Mesothelial cell of epicardium (in vitro differentiated cells): ENCODE measurements at places on chromosomes 7 and 10. TPM values are rescaled to one million over a fixed set of nuclear protein-coding genes. Genes with fewer than 3 reads are reported as not detected.
A peak's percentile ranks its signal among the peaks of the same experiment; 100 is the strongest.

DNA sequence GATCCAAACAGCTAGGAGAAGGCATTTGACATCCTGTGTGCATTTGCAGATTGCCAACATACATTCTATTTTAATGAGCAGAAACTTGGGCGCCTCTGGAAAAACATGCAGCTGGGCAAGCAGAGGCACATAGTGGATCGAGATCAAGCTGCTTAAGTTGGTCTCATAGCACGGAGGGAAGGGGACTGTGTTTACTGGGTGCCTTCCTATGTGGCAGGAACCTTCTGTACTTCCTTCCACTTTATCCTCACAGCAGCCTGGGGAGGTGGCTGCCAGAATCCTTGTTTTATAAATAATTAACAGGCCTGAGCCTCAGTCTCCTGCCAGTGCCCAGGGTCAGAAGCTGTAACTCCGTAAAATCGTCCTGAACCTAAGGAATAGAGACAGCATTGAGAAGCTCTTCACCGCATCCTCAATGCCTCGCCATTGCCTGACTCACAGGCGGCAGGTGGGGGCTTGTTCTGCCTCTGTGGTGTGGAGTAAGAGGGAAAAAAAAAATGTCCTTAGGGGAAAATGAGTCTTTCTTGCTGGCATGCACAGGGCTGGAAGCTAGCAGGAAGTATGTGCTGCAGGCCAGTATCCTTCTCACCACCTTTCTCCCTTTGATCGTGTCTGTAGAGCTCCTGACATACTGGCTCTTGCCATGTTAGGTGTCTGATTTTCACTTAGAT, 6.2 kb downstream of the VWA2 start:
- peaks cover 5% of the 10 kb centered on the region for H3K36me3 ChIP-seq
- no peak for DNase-seq
- H3K27me3 ChIP-seq: peaks cover 40% of the 10 kb centered on the region
- H3K4me3 ChIP-seq: no peak overlapping the region
- peak overlapping the region; percentile 2 for H3K27ac ChIP-seq

Gene LIPN
- total RNA-seq: not detected in 3 replicates

GRCh38 chr7:1092161-1092632, 4.3 kb downstream of the GPER1 start:
- H3K27me3 ChIP-seq: no peaks in the 10 kb centered on the region
- DNase-seq: no peak
- peaks cover 16% of the 10 kb centered on the region for H3K36me3 ChIP-seq
- H3K4me1 ChIP-seq: peaks cover 49% of the 10 kb centered on the region
- no peak overlapping the region for H3K4me3 ChIP-seq

GRCh38 chr7:28528899-28529298, 116.6 kb downstream of the CREB5 start:
- no peak overlapping the region for H3K27ac ChIP-seq
- peaks cover 11% of the 10 kb centered on the region for H3K27me3 ChIP-seq
- peaks cover 10% of the 10 kb centered on the region for H3K4me1 ChIP-seq

DNA sequence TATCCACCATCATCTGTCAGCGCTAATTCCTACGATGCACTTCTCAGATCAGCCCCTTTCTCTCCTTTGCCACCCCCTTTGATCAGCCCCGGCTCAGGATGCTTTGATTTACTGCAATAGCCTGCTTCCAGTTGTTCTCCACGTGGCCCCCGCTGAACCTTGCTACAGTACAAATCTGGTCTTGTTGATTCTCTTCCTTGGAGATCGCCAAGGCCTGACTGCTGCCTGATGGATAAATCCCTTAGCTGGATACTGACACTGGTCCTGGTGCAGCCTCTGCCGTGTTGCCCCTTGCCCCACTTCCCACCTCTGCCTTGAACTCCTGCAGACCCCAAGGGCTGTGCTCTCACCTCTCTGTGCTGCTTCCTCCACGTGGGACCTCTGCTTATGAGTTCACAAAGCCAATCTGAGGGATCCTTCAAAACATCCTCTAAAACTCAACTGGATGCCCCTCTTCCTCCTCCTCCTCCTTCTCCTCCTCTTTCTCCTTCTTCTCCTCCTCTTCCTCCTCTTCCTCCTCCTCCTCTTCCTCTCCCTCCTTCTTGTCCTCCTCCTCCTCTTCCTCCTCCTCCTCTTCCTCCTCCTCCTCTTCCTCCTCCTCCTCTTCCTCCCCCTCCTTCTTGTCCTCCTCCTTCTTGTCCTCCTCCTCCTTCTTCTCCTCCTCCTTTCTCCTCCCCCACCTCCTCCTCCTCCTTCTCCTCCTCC, 15.3 kb downstream of the PLXNA4 start:
- peaks cover 80% of the 10 kb centered on the region for H3K27me3 ChIP-seq
- H3K4me1 ChIP-seq: no peaks in the 10 kb centered on the region
- no peak for DNase-seq
- no peak overlapping the region for H3K4me3 ChIP-seq

Gene CYP2C19
- total RNA-seq: not detected in 3 replicates

DNA sequence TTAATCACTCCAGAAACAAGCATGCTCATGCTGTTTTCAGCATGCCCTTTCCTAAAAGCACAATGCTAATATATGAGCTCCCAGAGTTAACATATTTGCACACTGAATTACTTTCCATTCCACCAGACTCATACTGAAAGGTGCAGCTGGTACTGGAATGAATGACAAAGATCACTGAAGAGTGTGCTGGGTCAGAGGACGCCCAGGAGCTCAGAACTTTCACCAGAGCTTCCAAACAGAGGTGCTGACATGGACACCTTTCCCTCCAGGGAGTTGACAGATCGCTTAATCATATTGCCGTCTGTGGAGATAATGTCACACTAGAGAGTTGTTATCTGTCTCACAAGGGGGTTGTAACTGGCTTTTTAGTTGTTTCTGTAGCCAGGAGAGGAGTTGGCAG, 292.9 kb downstream of the LHFPL3 start:
- no peak overlapping the region for H3K4me3 ChIP-seq
- no peaks in the 10 kb centered on the region for H3K4me1 ChIP-seq
- no peaks in the 10 kb centered on the region for H3K27me3 ChIP-seq

Gene GRIFIN
- total RNA-seq: not detected in 3 replicates

Gene PNLIPRP1
- not detected in 3 replicates for total RNA-seq

Gene EXOC6
- total RNA-seq: 11.3 to 12.1 TPM (median 11.6 TPM) in 3 replicates

GRCh38 chr7:125484755-125485154, 555.1 kb upstream of the POT1 start:
- no peak overlapping the region for H3K4me3 ChIP-seq
- no peaks in the 10 kb centered on the region for H3K36me3 ChIP-seq
- no peaks in the 10 kb centered on the region for H3K27me3 ChIP-seq
- H3K4me1 ChIP-seq: no peaks in the 10 kb centered on the region
- no peak for DNase-seq
- H3K27ac ChIP-seq: no peak overlapping the region

GRCh38 chr7:73683788-73684693, 644 bp downstream of the BUD23 start:
- no peaks in the 10 kb centered on the region for H3K27me3 ChIP-seq
- H3K36me3 ChIP-seq: peaks cover 21% of the 10 kb centered on the region
- H3K4me1 ChIP-seq: peaks cover 27% of the 10 kb centered on the region
- DNase-seq: no peak
- peak overlapping the region; percentile 97 for H3K27ac ChIP-seq
- peak overlapping the region; percentile 90 for H3K4me3 ChIP-seq

- H3K4me1 ChIP-seq: peaks cover 34% of the 10 kb centered on the region
- H3K27me3 ChIP-seq: no peaks in the 10 kb centered on the region
- peak overlapping the region; percentile 95 for H3K27ac ChIP-seq
- DNase-seq: no peak
Measured at GRCh38 chr7:6385110-6385781, 62.5 kb downstream of the DAGLB start.
